ENCODE measurements at places on chromosomes 7 and 10.

DNA sequence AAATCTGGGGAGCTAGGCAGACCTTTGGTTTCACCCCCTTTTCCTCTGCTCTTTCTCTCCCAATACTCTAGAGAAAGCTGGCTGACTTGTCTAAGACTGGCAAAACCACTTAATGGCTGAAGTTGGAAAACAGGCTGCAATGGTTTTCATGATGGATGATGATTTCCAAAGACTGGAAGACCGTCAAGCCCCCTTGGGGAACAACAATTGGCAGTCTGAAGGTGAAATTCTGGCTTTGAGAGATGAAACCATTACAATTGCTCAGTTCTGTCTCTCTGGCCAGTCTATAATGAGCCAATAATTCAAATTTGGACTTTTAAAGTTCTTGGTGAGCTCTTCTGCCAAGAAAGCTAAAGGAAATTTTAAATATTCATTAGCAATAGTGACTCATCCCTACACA, 680.5 kb downstream of the PARD3 start:
- DNase-seq: no peak

DNA sequence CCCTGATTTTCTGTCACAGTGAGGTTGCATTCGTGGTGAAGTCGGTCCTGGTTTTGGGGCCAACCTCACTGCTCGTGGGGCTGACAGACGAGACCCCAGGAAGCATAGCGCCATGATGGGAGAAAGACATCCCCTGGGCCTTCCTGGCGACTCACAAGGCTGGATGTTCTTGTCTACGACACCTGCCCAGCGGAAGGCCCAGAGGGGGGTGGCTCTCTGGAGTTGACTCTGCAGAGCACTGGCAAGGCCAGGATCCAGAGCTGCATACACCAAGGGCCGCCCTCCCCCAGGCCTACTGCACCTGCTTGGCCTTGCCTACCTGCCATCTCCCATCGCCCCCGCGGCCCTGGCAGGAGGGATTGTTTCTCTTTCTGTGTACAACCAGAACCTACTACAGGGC, 608.9 kb downstream of the PTPRN2 start:
- no peak for DNase-seq

DNA sequence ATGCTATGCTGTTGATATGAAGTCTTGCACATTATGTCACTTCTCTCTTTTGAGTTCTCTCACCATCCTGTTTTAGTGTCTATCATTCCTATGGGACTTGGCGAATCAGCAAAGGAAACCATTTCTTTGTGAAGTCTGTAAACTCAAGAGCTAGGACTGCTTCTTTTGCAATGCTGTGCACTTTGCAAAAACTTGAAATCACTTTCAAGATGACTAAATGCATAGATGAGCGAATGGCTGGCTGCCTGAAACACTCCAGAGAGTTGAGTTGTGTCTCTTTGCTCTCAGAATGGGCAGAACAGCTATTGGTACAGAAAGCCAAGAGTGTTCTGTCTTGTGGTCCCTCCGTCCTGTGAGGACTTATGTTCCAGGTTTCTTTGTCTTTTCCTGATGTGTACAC, 18.3 kb upstream of the ELMO1 start:
- no peak for DNase-seq

GRCh38 chr7:85693326-85693725, 506.5 kb upstream of the SEMA3D start:
- no peak for DNase-seq

DNA sequence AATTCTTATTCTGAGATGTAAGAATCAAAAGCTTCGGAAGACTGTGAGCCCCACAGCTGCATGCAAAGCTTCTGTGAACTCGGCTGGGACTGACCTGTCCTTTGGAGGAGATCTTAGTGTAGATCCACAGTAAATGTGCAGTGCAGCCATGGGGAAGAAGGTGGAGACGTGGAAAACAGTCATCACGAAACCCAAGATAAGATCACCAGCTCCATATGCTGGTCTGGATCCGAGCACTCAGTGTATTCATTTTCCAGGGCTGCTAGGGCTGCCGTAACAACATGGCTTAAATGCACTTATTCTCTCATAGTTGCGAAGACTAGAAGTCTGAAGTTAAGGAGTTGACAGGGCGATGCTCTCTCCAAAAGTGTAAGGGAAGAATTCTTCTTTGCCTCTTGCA, 143.0 kb upstream of the TCF7L2 start:
- no peak for DNase-seq

DNA sequence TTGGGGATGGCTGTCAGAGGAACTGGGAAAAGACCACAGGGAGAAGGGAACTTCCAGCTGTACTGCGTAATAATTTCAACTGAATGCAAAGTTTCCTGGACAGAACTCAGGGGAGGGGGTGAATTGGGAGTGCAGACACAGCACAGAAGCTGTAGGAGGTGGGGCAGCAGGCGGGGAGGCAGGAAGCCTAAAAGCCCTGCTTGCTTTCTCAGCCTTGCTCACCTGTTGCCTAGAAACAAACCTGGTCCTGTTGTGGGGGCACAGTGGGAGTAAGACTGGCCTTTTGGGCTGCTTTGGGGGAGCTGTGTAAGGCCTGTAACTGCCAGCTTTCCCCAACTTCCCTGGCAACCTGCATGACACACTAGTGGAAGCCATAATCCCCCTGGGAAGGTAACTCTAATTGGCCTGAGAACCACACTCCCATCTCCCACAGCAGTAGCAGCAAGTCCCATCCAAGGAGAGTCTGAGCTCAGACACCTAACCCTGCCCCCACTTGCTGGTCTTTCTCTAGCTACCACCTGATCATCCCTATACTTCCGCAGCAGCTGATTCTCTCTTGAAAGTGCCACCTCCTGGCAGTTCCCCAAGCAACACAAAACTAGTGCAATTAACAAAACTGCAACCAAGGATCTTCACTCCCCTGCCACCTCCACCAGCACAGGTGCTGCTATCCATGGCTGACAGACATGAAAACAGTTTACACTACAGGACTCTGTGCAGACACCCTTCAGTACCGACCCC, 1239.3 kb downstream of the SORCS1 start:
- DNase-seq: no peak

DNA sequence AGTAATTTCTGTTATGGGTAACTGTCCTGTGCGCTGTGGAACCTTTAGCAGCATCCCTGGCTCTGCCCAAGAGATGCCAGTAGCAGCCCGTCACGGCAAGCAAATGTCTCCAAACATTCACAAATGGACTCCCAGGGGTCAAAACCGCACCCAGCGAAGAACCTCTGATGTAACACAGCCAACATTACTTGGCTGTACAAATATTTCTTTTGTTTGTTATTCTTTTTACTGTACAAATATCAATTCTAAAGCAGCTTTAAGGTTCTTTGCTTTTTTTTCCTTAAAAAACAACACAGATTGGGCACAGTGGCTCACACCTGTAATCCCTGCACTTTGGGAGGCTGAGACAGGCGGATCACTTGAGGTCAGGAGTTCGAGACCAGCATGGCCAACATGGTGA, 182.5 kb downstream of the KMT2E start:
- no peak for DNase-seq

DNA sequence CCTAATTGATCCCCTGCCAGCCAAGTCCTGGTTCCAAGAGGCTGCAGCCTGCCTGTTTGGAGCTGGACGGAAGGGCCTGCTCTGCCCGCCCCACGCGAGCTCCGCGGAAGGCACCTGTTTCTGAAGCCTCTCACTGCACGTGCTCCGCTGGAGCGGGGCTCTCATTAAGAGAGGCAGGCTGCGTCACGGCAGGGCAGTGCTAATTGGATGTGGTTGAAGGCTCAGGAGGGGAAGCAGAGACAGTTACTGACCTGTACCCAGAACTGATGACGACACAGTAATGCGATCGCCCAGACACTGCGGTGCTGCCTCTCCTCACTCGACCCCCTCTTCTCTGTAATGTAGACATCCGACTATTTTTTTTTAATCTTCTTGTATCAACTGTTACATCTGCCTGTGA, 411.1 kb upstream of the MGMT start:
- DNase-seq: no peak

- no peak for DNase-seq
Observed at GRCh38 chr7:158308001-158308400, 279.6 kb downstream of the PTPRN2 start.

DNA sequence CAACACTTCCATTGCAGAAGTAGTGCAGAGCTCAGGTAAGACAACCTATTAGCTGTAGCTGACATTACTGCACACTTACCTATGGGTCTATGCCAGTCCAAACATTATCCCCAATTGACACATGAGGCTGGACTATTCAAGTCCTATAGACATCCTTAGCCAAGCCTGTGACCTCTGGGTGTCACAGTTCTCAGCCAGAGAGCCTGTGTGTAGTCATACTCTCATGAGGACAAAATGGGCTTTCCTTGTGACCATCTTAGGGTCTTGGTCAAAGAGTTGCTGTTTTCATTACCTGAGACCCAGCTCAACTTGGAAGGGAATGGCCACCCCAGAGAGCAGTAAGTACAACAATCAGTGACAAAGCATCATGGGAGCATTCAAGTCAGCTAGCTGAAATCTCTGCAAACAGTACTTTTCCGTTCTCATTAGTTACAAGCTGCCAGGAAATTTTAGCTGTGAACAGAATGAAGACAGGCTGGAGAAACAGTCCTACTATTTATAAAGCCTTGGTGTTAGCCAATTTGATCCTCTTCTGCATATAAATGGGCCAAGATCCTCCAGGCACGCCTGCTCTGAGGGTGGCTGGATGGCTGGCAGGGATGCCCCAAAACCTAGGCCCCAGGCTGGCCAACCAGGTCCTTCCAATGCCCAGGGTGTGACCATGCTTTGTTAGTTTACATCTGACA, 44.3 kb downstream of the NUDCD3 start:
- no peak for DNase-seq

GRCh38 chr7:151395036-151395367, 14.8 kb downstream of the WDR86 start:
- no peak for DNase-seq

GRCh38 chr10:119541459-119542356, 811 bp downstream of the RGS10 start:
- no peak for DNase-seq

- no peak for DNase-seq
Observed at GRCh38 chr10:131901181-131901829, 497 bp downstream of the PPP2R2D start.

Data from AML-193 (cell line).